ENCODE measurements at places on chromosomes 16 and 17.

GRCh38 chr16:177981-178667 lies 1.6 kb downstream of the HBA1 start:
- no peak for DNase-seq

DNA sequence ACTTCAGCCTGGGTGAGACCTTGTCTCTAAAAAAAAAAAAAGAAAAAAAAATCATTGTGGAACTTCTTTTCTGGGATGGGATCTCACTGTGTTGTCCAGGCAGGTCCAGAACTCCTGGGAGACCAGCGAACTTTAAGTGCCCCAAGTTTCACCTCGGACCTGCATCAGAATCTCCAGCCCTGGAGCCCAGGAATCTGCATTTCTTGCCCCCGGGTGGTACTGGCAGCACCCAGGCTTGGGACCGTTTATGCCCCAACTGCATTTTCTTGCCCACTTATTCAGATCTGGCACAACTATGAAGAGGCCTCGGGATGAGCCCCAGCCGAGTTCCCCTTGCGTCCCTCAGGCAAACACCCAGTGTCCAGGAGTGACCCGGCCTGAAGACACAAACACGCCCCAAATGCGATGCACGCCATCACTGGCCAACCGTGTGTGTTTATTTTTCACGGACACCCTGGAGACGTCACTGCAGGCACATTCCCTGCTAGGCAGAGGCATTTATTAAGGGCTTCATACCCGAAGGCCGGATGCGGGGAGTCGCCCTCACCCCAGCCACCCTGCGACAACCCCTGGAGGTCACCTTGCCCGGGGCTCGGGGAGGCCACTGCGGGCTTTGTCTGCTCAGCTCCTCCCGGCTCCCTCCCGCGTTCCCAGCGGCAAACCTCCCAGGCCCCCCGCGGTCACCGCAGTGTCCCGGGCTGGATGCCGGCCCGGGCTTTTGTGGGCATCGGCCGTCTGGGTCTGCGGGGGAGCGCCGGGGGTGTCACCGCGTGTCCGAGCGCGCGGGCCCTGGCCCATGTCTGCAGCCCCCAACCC lies 684 bp upstream of the SPIRE2 start:
- DNase-seq = peak; percentile 48

- DNase-seq = no peak
Observed at GRCh38 chr17:35433075-35433894, 985 bp upstream of the SLFN12 start.

DNA sequence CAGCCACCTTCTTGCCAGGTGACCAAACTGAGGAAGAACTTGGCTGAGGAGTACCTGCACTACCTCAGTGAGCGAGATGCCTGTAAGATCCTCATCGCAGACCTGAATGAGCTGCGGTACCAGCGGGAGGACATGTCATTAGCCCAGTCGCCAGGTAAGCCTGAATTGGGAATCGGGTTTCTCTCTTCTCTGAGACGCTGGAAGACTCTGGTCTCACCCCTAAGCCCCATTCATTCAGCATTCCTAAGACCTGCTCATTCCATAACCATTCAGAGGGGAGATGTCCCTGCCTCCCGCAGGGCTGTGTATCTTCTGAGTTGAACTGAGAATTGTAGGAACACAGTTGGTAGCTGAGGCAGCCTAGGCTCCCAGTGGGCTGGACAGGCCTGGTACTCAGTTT lies 17.0 kb upstream of the THAP11 start:
- DNase-seq = no peak

DNA sequence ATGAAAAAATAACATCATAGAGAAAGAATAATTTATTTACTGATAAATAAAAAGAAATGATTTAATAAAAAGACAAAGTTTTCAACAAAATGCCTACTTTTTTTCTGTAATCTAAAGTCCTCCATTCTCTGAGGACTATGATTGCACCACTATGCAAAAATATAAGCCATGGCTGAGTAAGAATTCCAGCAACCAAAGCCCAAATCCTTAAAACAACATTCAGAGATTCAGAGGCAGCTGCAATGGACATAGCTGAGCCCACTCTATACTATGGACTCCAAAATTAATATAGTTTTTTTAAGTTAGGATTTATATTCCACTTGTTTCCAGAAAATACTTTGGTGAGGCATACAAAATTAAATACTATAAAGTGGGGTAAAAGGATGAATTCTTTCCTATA lies 169.5 kb upstream of the C17orf78 start:
- DNase-seq = no peak

DNA sequence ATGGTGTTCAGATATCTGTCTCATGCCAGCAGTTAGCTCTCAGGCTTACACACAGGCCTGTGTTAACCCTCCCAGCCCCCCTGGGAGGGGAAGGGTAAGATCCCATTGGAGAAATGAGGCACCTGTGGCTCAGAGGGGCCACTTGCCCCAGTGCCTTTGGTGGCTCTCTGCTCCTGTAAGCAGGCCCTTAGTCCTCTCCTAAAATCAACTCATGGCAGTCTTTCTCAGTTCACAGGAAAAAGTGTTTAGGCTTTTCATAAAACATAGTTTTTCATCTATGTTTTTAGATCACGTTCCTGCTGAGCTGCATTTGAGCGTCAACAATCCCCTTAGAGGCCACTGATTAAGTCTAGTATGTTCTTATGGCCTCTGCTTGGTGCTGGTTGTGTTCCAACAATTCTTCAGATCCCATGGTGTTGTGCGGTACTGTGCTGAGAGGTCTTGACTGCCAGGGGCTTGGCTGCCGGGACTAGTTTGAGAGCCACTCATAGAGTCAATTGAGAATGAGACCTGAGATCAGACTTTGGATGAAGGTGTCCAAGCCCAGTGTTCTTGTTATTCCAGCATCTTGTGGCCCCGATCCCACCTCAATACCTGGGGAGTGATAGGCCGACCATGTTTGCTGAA lies 10.6 kb downstream of the TAOK2 start:
- no peak for DNase-seq

GRCh38 chr17:78458736-78459335 lies 80.4 kb downstream of the PGS1 start:
- DNase-seq = peak; percentile 93

- DNase-seq = no peak
Observed at GRCh38 chr17:65173284-65173793, 36.2 kb downstream of the RGS9 start.

DNA sequence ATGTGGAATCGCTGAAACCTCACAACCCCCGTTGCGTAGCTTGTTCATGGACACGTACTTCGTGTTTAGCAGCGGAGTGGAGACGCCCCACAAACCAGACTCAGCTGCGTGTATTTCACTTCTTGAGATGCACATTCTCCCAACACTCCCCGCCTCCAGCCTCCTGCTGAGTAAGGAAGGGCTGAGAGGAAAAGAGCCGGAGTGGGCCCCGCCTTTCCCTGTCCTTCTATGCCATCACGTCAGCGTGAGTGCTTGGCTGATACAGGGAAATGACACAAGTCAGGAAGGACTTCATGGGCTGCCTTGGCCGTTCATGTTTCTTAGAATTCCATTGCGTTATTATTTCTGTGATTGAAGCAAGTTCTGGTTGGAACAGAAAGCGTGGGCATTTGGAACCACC lies 68.6 kb upstream of the CBX4 start:
- DNase-seq = no peak

GRCh38 chr17:48908047-48908843 lies at the start of gene UBE2Z:
Gene UBE2Z, plus strand, starts transcription at chr17:48908407. Its CDS starts 97 bp downstream, at chr17:48908504.
- peak; percentile 93 for DNase-seq

DNA sequence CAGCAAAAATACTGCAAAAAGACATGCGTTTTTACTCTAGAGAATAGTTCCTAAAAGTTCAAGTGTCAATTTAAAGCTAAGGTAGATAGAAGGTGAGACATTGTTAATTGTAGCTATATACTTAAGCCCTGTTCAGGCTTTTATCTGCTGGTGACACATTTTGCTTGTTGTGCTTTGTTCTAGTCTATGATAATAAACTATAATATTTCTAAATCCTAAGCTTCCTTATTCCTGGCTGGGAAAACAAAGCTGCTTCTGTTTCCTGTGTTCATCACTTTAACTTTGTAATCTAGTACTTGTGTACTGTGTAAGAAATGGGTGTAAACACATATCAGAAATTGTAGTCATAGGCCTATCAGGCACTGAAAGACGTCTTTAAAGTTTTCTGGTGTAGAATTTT lies 77.3 kb downstream of the EFCAB13 start:
- no peak for DNase-seq

- no peak for DNase-seq
Observed at GRCh38 chr17:10875430-10875851, 37.6 kb upstream of the PIRT start.

- DNase-seq = no peak
Observed at GRCh38 chr16:20906341-20907255, 6.0 kb downstream of the LYRM1 start.

DNA sequence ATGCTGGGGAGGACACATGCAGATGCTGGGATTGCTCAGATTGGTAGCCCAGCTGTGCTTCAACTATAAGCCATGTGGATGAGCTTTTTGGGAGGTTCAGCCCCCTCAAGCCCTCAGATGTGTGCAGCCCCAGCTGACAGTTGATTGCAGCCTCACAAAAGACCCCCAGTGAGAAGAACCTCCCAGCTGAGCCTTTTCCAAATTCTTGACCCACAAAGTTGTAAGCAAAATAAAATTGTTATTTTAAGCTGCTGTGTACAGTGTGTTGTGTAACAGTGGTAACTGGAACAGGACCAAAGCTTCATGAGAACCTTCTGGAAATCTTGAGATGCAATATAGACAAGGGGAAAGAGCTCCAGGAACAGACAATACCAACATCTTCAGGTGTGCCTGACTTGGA lies 156.8 kb upstream of the IRX3 start:
- DNase-seq = no peak

DNA sequence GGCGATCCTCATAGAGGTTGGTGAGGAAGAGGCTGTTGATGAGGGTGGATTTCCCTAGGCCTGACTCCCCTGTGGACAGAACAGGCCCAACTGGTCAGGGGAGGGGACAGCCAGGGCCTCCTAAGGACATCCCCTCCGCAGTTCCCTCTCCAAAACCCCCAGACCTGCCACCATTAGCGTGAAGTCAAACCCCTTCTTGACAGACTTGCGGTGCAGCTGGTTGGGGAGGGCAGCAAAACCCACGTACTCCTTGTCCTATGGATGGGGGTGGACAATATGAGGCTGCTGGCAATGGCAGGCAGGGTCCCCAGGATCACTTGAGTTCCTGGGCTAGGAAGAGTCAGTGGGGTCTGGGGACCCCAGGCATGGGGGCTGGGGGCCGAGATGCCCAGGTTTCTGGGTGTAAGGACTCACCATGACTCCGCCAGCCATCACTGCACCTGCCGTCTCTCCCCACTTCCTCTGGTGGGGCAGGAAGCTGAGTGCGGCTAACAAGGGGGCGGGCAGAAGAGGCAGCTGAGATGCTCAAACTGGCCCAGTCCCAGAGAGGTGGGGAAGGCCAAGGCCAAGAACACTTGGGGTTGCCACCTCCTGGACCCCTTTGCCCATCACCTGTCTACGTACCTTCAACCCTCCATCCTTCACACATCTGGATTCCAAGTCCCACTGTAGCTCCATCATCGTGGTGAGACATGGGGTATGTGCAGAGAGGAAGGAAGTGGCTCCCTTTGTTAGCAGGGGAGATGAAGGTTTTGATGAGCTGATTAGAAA lies at the start of gene SEPTIN1:
SEPTIN1 (minus strand) TSS at position 451 of the 771 bp plus-strand sequence; CDS start at position 432, 19 bp downstream.
- no peak for DNase-seq

DNA sequence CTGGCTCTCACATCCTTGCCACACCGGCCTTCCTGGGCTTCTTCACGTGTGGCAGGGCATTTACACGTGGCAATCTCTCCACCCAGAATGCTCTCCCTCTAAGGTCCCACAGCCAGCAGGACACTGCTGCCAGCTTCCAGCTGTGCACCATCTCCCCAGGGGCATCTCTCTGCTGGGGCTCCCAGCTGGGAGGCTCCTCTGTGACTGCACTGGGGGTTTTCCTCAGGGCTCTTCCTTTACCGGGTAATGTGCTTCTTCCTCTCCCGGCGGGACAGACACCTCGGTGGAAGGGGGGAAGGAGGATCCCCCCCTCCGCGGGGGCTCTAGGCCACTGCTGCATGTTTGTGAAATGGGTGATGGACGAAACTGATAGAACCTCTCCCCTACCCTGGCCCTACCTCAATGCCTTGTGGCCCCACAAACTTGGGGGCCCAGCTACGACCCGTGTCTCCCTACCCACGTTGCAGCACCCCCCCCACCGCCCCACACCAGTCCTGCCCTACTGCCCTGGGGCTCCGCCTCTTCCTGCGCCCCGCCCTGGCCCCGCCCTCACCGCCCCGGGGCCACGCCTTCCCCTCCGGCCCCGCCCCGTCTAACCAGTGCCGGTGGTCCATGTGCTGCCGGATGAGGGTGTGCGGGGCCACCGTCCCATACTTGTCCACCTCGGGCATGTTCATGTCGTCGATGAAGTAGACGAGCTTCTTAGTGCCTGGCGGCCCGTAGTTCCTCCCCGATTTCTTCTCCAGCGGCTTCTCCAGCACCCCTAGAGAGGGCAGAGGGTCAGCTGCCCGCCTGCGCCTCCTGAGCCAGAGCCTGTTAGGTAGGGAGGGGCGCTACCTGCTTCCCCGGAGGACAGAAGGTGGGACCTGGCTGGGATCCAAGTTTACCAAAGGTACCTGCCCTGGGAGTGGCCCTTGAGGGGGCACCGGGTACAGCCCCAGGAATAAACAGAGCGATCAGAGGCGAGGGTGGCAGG lies 92.6 kb downstream of the DNAH17 start:
- no peak for DNase-seq

DNA sequence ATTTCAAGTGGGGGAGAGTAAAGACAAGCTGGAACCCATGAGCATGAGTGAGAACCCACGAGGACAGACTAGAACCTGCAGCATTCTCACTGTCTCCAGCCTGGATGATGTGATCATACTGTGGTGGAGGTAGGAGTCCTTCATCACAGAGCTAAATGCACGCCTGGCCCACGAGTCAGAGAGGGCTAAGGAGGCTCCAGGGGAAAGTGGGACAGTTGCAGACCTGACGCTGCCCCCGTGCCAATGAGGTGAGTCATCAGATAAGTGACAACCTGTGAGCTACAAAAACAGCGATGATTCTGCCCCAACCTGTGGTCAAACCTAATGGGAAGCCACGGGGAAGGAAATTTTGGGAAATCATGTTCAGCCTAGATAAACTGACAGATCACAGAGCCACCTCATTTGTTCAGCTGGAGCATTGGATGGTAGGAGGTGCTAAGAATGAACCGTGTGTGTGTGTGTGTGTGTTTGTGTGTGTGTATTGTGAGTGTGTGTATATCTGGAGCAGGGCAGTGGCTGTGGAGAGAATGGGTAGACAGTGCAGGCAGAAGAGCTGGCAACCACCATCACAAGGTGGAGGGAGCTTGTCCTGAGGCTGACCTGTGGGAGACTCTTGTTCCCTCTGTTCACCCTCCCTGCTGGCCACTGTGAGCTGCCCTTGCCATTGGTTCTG lies 131.8 kb downstream of the UTP18 start:
- no peak for DNase-seq

GRCh38 chr17:7141824-7142223 lies 27.2 kb upstream of the ASGR2 start:
- no peak for DNase-seq

- no peak for DNase-seq
Observed at GRCh38 chr17:10398352-10398751, 23.4 kb downstream of the MYH8 start.

- DNase-seq = no peak
Observed at GRCh38 chr17:9802697-9803096, 11.3 kb upstream of the DHRS7C start.

All from anterior cingulate cortex (tissue), 58 donors.